ENCODE measurements at places on chromosomes 1 and 21. TPM values are rescaled to one million over a fixed set of nuclear protein-coding genes. Genes with fewer than 3 reads are reported as not detected.

- DNase-seq = no peak
Measured at GRCh38 chr1:212401838-212402582, 12.7 kb downstream of the PACC1 start.

GRCh38 chr1:219783605-219784235, 144.6 kb downstream of the SLC30A10 start:
- DNase-seq = no peak

GRCh38 chr1:224623743-224624333, 7.7 kb downstream of the CNIH3 start:
- peak; percentile 67 for DNase-seq

Gene ZMYM1
- 7.0 TPM for polyA plus RNA-seq

Gene WNT3A
- polyA plus RNA-seq = not detected

Gene CR1
- polyA plus RNA-seq = not detected

All from BJ (cell line).